ENCODE measurements at places on chromosomes 7 and 10.

- no peak for DNase-seq
These were observed at the start of gene ACSL5 for GRCh38 chr10:112373912-112374338. TSS of gene ACSL5 (plus strand) at chr10:112374116. CDS start at chr10:112394947, 20,831 bp downstream.

DNA sequence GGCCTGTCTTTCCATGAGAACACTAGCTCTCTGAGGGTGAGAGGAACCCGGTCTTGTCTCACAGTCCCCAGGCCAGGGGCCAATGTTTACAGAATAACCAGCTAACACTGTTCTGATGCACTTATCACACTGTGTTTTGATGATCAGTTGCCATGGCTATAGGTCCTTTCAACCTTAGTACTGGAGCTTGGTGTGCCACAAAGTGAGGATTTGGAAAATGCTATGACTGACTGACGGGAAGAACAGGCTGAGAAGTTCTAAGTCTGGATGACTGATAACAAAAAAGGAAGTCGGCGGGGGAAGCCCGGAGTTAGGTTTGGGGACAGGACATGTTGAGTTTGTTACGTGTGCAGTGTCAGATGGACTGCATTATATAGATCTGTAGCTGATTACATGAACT lies 141.8 kb downstream of the CTTNBP2 start:
- DNase-seq, result no peak

- no peak for DNase-seq
These were observed 13.5 kb upstream of the PCGF5 start for GRCh38 chr10:91206837-91207474.

GRCh38 chr7:7704867-7705266 lies 13.5 kb downstream of the RPA3 start:
- DNase-seq, result no peak

- DNase-seq, result no peak
These were observed 42.5 kb downstream of the TACR2 start for GRCh38 chr10:69374242-69374641.

GRCh38 chr7:27921081-27921836 lies 181.3 kb downstream of the TAX1BP1 start:
- peak; percentile 78 for DNase-seq

- peak; percentile 11 for DNase-seq
These were observed 839 bp downstream of the IKZF5 start for GRCh38 chr10:123007558-123008354.

DNA sequence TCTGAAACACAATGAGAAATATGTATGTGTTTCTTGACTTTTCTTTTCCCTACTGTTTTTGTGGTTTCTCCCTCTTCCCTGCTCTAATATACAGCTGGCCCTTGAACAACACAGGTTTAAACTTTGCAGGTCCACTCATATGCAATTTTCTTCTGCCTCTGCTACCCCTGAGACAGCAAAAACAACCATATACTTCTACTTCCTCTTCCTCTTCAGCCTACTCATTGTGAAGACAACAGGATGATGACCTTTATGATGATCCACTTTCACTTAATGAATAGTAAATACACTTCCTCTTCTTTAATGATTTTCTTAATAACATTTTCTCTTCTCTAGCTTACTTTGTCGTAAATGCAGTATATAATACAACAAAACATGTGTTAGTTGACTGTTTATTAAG lies 35.0 kb upstream of the DGKB start:
- DNase-seq, result no peak

DNA sequence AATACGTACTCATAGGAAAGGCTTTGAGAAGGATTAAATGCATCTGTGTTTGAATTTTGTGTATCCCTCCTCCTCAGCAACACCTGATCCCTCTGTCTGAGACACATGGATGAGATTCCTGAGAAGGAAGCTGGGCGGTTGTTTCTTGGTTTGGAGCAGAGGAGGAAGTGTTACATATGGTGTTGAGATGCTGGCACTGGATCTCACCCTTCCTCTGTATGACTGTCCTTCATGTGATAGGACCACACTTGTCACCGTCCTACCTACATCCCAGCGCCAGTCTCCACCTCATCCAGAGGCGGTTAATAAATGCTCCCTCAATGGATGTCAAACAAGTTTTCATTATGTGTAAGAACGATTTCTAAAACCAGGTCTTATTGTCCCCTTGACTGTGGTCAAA lies 49.4 kb upstream of the KLF6 start:
- no peak for DNase-seq

DNA sequence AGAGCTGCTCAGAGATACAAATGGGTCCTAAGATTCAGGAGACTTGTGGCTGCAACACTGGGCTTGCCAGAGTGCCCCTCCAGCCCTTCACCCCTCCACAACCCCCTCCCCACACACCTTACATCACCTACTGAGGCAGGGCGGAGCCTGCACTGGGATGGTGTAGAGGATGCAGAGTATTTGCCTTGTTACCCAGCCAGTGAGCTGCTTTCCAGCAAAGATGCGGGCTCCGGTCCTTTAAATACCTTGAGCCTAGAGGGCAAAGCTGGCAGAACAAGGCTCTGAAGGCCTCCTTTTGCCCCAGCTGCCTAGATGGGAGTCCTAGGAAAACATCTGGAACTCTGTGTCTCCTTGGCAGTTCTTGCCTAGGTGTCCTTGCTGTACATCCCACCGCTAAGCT lies 34.6 kb downstream of the KAZALD1 start:
- DNase-seq, result no peak

GRCh38 chr10:48684463-48684791 lies 246 bp upstream of the WDFY4 start:
- no peak for DNase-seq

- no peak for DNase-seq
These were observed 61.1 kb downstream of the SORBS1 start for GRCh38 chr10:95500097-95500496.

GRCh38 chr10:132223156-132223590 lies 36.4 kb downstream of the DPYSL4 start:
- peak; percentile 71 for DNase-seq

DNA sequence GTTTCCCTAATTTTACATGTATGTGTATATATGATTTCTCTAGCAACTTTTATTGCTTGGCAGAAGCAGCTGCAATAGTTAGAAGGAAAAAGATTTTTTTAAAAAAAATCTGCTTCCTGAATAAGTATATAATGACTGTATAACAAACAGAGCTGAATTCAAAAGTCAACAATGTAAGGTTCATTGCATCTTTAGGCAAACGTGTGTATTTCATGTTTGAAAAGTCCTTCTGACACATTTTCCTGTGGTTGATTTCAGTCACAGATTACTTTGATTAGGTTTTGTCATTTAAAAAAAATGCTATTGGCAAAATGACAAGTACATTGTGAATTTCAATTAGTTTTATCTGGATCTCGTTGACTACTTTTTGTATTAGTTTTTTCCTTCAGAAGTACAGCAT lies 231.0 kb downstream of the CSTF2T start:
- DNase-seq, result peak; percentile 3

DNA sequence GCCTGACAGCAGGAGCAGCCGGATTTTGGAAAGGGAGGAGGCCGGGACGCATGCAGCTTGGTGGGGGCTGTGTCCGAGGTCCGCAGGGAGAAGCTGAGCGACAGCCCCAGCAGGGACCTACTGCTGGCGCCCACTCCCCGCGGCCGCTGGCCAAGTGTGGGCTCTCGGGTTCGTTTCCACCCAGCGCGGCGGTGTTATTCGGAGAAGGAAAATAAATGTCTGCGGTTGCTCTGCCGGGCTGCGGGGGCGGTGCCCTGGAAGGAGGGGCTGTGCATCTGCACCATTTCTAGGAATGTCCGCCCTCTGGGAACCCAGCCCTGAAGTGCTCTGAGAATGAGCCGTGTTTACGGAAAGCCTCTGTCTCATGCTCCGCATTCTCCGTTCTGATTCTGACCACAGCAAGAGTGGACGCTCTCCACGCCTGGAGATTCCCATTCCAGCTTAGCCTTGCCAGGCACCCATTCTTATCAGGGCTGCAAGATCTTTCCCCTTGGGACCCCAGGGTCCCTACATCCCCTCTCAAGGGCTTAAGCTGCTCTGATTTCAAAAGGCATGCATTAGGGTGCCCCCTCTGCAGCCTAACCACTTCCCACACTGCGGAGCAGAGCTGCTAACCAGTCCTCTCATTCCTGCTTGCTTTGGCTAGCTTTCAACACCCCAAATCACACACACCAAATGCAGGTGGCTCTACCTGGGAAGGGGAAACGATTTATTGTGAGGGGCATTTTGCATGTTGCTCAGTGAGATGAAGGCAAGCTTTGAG lies 256.6 kb upstream of the GLI3 start:
- peak; percentile 92 for DNase-seq

GRCh38 chr7:116672596-116673456 lies 830 bp downstream of the MET start:
- no peak for DNase-seq

GRCh38 chr10:116461680-116462079 lies 34.0 kb downstream of the PNLIPRP3 start:
- no peak for DNase-seq

GRCh38 chr10:70752571-70752970 lies 32.6 kb downstream of the TBATA start:
- DNase-seq, result no peak

DNA sequence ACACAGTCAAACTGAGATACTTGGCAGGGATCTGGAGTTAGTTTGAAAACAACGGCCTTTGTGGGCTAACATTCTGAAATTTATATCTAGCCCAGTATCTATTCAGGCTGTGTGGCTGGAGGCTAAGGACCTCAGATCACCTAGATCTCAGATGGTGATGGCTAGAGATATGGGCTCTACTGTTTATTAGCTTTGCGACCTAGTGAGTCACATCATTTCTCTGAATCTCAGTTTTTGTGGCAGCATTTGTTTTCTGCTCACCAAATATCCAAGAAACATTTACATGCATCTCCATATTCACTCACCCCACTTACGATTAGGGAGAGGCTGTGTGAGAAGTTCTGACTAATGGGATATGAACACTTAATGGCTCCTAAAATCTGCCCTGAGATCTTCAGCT lies 503.9 kb downstream of the KIF20B start:
- DNase-seq, result no peak

All from fibroblast of upper back skin (primary cell).